ENCODE measurements at places on chromosomes 5 and 9. TPM values are rescaled to one million over a fixed set of nuclear protein-coding genes. Genes with fewer than 3 reads are reported as not detected.

GRCh38 chr5:97383996-97384395 is 200.9 kb upstream of the RIOK2 start:
- no peak for DNase-seq

LRRC19 gene
- total RNA-seq: 0.21 TPM

MCIDAS gene
- 4.4 TPM for total RNA-seq

GRCh38 chr5:99621772-99622681 is 693.2 kb upstream of the CHD1 start:
- DNase-seq: no peak

GRCh38 chr5:154055201-154055600 is 16.4 kb downstream of the MFAP3 start:
- no peak for DNase-seq

DNA sequence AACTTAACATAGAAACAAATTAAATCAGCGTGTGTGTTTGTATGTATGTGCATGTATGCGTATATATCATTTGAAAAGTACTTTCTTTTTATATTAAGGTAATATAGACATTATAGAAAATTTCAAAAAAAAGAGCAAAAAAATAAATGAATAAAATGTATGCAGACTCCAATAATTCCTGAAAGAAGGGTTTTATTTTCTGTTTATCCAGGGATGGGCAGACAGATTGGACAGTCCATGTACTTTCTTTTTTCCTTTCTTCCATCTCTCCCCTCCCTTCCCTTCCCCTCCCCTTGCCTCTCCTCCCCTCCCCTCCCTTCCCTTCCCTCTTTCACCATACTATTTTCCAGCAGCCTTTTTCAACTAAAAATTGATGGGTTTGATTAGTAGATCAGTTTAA is 123.8 kb downstream of the SGCD start:
- no peak for DNase-seq

- DNase-seq: peak; percentile 45
These were observed 102.4 kb downstream of the CDK5RAP2 start for GRCh38 chr9:120477534-120478001.

- DNase-seq: no peak
These were observed 295.1 kb downstream of the BNC2 start for GRCh38 chr9:16575142-16575985.

NMUR2 gene
- 178 TPM for total RNA-seq

- DNase-seq: no peak
These were observed 81.6 kb downstream of the CYFIP2 start for GRCh38 chr5:157347301-157348048.

PCDHGB4 gene
- total RNA-seq: 8.2 TPM

ATG10 gene
- 10.0 TPM for total RNA-seq

DNA sequence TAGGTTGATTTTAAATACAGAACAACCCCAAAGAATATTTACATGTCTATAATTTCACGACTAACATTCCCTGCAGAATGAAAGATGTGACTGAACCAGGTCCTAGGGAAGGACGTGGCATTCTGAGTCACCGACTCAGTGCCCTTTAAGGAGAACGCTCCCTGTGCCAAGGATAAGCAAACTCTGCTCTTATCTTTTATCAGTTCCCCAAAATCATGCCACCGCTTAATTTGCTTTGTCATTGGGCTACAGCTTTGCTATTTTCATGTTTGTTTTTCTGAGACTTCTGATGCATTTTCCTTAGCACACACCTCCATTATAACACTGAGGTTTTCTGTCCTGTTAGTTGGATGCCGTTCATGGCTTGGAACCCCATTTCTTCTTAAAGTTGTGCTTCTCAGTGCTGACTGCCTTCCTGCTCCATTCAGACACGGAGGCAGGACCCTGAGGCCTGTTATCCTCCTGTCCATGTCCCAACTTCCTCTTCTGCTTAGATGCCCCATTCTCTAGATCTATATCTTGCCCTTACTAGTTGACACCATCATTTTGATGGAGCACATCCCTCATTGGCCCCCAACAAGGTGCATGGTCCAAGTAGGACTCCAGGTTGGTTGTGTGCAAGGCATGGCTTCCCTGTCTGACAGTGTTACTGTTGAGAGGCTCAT is 11.2 kb upstream of the SEMA4D start:
- DNase-seq: no peak

DNA sequence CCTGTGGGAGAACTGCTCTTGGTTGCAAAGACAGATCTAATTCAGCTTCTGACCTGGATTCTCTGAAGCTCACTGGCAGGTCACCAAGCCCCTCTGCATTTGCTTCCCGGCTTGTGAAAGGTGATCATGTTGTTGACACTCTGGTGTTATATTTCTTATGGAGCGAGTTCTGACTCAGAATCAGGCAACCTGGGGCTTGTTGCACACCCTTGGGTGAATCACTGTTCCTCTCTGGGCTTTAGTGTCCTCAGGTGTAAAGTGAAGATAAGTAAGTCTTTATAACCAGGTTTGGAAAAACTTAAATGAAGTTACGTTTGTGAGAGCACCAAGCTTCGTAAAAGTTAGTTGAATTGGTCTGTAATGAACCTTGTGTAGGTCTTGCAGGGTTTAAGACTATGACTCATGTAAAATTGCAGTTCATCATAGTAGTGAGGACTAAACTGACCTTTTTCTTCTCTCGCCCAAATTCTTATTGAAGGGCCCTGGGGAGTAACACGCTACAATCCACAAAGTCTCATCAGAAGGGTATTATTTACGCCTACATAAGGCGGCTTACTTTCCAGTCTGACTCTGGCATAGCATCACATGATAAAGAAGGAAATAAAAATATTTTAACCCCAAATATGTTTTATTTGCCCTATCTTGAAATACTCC is 218.6 kb downstream of the TMEM38B start:
- DNase-seq: peak; percentile 5
